ENCODE measurements at places on chromosomes 6 and 20.

DNA sequence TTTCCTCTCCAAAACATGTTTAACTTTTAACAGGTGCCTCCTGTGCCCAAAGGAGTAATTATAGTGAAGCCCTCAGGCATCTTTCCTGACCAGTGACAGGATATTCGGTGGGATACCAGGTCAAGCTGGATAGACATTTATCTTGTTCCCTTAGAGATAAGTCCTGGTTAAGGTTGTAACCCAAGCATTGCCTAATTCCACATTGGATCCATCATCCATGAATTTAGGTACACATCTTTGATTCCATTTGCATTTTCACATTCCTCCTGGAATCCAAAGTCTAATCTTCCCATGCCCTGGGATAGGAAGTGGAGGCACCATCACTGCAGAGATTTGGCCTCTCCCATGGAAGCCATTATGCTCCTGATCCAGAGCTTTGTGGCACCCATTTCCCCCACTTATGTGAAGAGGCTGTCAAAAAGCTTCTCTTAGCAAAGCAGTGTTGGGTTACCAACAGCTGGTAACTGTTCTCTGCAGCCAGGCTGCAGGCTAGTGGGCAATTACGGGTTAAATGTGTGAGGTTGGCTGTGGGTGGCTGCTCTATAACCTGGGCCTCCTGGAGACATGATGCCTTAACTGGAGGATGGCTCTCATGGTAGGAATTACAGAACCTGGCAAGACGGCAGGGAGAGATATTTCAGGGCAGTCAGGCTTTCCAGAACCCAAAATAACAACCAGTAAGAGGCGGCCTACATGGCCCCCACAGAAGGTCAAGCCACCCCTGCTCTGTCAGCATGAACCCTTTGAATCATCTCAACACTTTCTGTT is 96.9 kb upstream of the VGLL2 start:
- DNase-seq = no peak

- peak; percentile 49 for DNase-seq
These were observed 22.0 kb upstream of the VSTM2L start for GRCh38 chr20:37880726-37881591.

DNA sequence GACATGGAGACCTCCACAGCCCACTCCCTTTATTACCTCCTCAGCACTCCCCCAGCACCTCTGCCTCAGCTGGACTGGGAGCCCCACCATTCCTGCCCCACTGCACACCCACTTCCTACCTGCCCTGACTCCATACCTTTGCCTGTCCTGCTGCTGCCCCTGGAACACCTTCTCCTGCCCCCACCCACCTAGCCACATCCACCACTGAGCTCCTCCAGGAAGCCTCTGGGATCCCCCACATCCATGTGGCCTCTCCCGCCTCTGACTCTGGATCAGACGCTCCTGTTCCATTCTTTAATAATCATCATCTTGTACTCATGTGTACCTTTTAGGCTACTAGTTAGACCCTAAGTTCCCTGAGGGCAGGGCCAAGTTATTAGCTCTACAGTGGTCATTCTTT is 2.2 kb upstream of the SDCBP2 start:
- no peak for DNase-seq

- DNase-seq = no peak
These were observed 35.8 kb downstream of the SLC2A4RG start for GRCh38 chr20:63775096-63775978.

- DNase-seq = no peak
These were observed 32.9 kb upstream of the UTRN start for GRCh38 chr6:144252259-144252658.

Data from NCI-H1092 (cell line).